ENCODE measurements at places on chromosomes 5 and 9.

DNA sequence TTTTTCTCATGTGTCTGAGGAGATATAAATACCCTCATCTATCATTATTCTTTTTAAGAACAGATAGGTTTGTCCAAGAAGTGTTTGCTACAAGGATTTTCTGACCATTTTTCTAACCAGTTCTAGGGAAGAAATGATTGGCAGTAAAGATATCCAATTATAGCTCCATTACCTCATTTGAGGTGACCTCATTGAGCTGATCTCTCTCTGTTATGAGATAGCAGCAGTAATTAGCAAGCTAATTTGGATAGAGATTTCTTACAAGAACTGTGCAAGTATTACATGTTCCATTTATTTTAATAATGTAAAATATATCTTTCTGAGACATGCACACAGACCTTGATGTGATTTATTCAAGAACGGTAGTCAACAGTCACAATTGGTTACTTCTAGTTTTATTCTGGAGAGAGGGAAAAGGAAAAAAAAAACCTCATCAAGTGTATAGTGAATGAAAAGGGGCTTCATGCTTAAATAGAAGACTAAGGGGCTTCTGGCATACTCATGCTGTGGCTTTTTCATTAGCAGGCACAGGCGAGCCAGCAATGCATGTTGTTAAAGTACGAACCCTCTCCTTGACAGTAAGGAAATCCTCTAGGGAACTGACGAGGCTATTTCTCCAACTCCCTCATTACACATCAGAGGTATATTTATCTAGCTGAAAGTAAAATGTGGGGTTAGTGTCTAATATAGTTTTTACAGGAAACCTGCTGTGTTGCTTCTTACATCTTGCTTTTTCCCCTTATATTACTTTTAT lies 127.3 kb downstream of the NUDT12 start:
- no peak for DNase-seq

- peak; percentile 37 for DNase-seq
Observed at GRCh38 chr5:138654281-138654867, 79.2 kb upstream of the HSPA9 start.

DNA sequence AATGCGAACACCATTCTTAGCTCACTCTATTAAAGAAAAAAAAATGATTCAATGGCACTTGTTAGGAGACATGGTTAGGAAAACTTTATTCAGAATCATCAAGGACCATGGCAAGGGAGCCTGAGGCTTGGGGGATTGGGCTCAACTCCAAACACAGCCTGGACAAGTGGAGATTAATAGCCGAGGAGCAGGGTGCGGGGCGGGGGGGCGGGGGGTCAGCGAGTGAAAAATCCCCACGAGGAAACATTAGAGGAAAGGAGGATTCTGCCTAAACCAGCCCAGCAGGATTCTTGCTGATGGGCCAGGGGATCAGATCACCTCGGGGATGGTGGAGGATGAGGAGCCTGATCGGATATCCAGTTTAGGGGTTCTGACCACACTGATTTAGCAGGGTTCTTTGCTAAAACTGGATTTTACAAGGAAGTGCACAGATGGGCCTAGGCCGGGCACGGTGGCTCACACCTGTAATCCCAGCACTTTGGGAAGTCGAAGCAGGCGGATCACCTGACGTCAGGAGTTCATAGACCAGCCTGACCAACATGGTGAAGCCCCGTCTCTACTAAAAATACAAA lies 24.4 kb upstream of the FIBCD1 start:
- no peak for DNase-seq

- no peak for DNase-seq
Observed at GRCh38 chr5:76333571-76333970, 69.5 kb upstream of the IQGAP2 start.

DNA sequence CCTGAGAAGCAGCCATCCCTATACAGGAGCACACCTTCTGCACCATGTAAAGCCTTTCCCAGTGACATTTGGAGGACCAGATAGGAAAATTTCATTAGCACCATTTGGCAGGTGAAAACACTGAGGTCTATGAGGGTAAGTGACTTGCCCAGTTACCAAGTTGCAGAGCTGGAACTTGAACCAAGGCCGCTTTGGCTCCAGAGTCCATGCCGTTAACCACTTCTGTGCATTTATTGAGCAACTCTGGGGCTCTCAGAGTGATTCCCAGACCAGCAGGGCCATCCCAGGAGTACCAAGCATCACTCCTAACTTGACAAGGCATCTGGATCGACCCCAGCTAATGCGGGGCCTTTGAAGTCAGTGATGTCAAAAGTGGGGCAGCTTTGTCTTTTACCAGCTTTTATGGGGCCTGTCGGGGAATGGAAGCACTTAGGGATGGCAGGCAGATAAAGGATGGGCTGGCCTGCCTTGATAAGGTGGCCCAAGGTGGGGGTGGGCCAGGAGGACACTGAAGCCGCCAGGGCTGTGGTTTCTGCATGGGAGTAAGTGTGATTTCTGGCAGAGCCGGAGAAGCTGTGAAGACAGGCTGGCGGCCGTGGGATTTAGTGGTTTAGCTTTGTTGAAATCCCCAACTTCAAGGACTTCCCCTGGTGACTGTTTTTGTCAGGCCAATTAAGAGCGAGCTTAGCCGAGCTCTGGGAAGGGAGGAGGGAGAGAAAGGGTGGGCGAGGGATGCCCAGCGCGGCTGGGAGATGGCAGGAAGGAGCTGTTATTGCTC lies 127.3 kb downstream of the MACROH2A1 start:
- DNase-seq, result no peak

DNA sequence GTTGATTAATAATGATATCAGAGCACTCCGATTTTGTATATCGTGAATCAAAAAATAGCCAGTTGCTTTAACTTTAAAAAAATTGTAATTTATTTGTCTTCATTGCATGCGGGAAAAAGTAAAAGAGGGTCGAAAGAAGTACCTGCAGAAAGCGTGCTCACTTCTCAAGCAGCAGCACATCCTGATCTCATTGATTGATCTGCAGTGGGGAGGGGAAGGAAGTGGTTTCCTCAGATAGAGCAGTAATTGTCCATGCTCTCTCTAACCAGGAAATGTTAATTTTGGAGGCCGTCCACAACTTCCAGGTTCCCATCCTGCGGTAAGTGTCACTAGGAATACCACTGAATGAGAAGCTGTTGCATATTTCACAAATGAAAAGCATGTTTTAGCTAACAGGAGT lies 63.2 kb downstream of the SYK start:
- DNase-seq, result no peak

DNA sequence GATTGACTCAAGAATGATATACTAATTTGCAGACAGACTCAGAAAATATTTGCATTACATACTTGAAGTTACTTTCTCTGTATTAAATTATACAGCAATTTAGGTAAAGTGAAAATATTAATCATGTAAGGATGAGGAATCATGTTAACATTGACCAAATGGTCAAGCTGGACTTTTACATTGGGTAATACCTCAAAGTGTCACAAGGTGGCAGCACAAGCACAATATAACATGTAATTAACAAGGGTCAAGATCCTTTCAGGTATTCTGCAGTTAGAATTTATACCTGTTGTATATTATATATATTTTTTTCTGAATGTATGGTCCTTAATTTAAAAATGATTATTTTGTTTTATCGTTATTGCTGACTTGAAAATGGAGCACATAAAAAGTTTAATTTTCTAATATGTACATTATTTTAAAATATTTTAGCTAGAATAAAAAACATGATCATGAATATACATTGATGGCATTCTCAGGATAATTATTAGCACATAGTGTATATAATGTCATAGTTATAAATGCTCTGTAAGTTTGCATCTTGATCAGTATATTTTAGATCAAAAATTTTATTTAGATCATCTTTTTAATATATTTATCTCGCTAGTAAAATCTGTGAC lies 8.6 kb downstream of the HAPLN1 start:
- DNase-seq, result no peak

- no peak for DNase-seq
Observed at GRCh38 chr5:135709208-135709575, 125.3 kb upstream of the SLC25A48 start.

DNA sequence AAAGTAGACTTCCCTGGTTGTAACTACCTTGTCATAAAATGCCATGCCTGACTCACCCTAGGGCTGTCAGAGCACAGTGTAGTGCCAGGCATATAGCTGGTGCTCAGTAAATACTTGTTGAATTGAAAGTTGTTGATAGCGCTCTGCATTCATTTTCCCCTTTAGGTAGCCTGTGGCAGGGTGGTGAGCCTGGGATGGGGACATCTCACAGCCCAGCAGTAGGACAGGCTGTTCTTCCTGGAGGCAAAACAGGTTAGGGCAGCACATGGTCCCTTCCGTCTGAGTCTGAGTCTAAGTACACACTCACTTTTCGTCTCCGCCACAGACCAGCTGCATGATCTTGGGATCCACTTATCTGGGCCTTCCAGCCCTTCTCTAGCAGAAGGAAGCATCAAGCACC lies 401.9 kb downstream of the ZSWIM6 start:
- no peak for DNase-seq

DNA sequence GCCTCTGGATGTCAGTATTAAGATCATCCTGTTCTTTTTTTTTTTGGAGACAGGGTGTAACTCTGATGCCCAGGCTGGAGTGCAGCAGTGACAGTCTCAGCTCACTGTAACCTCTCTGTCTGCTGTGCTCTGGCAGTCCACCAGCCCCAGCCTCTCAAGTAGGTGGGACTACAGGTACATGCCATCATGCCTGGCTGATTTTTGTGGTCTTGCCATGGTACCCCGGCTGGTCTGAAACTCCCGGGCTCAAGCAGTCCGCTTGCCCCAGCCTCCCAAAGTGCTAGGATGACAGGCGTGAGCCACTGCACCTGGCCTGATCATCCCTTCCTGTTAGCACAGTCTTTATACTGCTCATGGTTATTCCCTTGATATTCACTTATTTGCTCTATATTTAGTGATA lies 3.5 kb downstream of the KDM4C start:
- DNase-seq, result no peak

- DNase-seq, result no peak
Observed at GRCh38 chr9:131676431-131676972, 63.4 kb downstream of the RAPGEF1 start.

GRCh38 chr9:35538361-35539234 lies 48.7 kb downstream of the RUSC2 start:
- no peak for DNase-seq

- DNase-seq, result no peak
Observed at GRCh38 chr5:39140558-39141168, 66.5 kb upstream of the RICTOR start.

DNA sequence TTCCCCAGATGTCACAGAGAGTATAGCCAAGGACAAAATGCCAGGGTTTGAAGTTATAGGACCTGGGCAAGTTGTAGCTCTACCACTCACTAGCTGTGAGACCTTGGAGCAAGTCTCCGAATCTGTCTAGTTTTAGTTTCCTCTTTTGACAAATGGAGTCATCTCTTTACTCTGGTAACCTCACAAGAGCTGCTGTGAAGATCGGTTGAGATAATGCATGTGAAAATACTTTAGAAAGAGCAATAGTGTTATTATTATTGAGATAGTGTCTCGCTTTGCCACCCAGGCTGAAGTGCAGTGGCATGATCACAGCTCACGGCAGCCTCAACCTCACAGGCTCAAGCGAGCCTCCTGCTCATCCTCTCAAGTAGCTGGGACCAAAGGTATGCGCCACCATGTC lies 117.9 kb upstream of the NR5A1 start:
- no peak for DNase-seq

DNA sequence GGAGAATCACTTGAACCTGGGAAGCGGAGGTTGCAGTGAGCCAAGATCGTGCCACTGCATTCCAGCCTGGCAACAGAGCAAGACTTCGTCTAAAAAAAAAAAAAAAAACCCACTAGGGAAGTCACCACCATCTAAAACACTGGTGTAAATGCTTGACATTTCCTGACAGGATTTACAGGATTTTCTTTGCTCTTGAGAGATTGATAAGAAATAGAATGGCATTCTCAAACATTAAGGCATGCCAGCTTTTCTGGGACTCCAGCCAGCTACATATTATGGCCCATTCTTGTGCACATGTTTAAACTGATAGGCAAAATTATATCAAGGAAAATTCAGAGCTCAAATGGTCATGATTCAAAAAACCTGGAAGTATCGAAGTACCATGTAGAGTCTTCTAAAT lies 28.7 kb downstream of the GTF3C4 start:
- no peak for DNase-seq

DNA sequence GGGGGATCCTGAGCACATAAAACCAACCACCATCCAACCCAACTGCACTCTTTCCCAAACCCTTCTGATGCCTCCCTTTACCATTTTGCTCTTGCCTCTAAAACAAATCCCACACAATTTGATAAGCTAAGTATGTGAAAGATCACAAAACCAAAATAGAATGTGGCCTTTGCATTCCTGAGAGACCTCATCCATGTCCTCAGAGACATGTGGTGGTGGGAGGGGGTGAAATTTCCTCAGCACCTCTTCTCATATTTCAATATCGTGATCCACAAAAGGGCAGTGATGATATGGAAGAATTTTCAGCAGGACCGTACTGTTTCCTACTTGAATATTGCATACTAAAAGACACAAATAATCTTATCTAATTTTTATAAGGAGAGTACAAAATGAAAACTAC lies 423.3 kb downstream of the TLE1 start:
- no peak for DNase-seq

DNA sequence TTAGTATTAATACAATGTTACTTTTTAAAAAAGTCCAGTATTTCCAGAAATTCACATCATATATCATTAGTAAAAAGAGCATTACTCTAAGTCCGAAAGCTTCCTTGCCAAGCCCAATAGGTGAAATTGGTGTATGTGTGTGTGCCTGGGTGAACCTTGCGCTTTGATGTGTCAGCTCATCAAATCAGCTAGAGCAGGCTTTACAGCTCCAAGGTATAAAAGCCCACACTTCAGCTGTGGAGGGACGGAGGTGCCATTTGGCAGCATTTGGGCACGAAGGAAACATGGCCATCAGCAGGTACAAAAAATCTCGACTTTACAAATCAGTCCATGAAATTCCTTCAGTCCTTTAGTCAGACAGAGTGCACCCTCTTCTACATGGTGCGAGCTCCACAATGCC lies 76.5 kb upstream of the IL7R start:
- no peak for DNase-seq

- DNase-seq, result no peak
Observed at GRCh38 chr5:170562875-170563228, 59.0 kb downstream of the KCNIP1 start.

- no peak for DNase-seq
Observed at GRCh38 chr9:76571743-76572146, 112.8 kb downstream of the GCNT1 start.

- DNase-seq, result no peak
Observed at GRCh38 chr9:14957109-14957508, 46.9 kb upstream of the FREM1 start.

DNA sequence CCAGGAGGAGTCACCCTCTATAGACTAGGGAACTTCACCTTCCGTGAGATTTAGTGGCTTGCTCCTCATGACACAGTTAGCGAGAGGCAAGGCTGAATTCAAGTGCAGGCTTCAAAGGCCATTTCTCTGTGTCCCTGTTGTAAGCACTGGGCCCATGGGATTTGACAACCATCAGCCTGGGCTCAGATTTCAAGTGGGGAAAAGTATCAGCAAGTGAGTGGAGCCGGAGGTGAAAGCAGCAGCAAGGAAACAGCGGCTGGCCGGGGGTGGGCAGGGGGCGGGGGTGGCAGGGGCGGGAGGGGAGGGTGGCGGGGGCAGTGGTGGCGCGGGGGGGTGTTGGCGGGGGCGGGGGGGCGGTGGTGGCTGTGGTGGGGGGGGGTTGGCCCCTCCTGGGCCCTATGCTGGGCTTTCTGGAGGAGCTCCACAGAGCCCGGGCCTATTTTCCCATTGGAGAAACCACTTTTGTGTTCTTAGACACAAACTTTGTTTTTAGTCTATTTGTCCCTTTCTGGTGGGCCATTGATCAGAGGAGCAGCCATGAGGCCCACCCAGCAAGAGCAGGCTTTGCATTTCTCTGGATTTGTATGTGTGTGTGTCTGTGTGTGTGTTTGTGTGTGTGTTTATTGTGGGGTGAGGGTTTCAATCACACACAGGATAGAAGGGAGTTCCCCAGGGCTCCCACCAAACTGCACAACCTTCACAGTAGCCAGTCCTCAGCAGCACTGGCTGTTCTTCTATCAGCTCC lies 165.4 kb upstream of the RAI14 start:
- no peak for DNase-seq
